Stimulated activated CD8-positive, alpha-beta memory T cell treated with anti-CD3 and anti-CD28 coated beads, Interleukin-4, amount 100 ng/mL, for 1 hour (primary cell): ENCODE measurements at places on chromosomes 6 and 20.

DNA sequence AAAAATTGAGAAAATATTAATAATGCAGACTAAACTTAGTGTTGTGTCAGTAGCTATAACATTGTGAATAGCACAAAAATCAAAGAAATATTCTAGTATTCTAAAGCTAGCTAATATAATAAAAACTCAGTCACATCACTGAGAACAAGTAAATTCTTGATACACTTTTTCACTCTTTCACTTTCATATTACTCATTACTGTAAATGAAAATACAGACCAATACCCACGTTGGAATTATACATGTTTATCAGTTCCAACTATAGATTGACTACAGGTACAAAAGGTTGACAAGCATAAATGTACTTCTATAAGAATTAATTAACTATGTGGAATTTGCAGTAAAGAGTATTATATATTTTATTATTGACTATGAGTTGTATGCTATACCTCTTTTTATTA lies 1043.4 kb upstream of the FLRT3 start:
- no peak for DNase-seq

GRCh38 chr6:37516920-37517405 lies 17.3 kb upstream of the CCDC167 start:
- no peak for DNase-seq

DNA sequence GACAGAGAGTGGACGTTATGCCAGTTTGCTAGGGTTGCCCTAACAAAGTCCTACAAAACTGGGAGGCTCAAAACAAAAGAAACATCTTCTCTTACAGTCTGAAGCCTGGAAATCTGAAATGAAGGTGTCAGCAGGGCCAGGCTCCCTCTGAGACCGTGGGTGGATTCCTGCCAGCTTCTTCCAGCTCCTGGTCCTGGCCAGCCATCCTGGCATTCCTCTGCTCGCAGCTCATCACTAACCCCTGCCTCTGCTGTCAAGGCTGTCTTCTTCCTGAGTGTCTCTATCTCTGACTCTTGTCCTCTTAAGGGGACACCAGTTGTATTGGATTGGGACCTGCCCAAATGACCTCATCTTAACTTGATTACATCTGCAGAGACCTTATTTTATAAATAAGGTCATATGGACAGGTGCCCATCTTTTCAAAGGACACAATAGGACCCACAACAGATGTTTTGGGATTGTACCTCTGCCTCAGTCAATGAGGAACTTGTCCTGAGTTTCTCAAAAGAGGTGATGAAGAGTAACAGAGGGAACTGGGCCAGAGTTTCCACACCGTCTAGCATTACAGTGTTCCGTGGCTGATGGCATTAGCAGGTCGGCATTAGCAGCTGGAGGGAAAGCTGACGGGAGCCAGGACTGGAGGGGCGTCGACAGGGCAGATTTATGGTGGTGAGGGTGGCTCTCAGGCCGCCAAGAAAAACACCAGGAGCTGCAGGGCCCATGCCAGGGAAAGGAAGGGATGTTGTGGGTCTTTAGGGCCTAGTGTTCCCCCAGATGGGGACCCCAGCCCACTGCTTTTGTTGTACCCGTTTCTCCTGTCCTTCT lies 157.3 kb downstream of the TBXT start:
- DNase-seq, result no peak

- DNase-seq, result peak; percentile 35
These were observed 161.8 kb upstream of the SCGN start for GRCh38 chr6:25490018-25490801.

DNA sequence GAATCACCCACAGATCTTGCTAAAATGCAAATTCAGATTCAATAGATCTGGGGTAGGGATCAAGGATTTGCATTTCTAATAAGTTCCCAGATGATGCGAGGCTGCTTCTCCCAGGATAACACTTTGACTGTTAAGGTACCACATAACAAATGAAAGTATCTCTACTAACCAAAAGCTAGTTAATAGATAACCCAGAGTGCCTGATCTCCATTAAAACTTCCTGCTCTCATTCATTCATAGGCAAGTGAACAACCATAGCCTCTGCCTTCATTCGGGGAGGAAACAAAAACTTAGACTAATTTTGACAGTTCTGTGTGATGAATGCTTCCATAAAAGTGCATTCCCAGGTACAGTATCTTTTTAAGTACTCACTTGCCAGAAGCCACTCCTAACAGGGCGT lies 265.6 kb upstream of the BTBD3 start:
- DNase-seq, result no peak

- peak; percentile 45 for DNase-seq
These were observed 47.8 kb upstream of the GATA5 start for GRCh38 chr20:62523473-62524203.

GRCh38 chr6:84973606-84974005 lies 209.2 kb upstream of the TBX18 start:
- no peak for DNase-seq

- no peak for DNase-seq
These were observed 48.4 kb upstream of the TOP1 start for GRCh38 chr20:40980106-40980827.

DNA sequence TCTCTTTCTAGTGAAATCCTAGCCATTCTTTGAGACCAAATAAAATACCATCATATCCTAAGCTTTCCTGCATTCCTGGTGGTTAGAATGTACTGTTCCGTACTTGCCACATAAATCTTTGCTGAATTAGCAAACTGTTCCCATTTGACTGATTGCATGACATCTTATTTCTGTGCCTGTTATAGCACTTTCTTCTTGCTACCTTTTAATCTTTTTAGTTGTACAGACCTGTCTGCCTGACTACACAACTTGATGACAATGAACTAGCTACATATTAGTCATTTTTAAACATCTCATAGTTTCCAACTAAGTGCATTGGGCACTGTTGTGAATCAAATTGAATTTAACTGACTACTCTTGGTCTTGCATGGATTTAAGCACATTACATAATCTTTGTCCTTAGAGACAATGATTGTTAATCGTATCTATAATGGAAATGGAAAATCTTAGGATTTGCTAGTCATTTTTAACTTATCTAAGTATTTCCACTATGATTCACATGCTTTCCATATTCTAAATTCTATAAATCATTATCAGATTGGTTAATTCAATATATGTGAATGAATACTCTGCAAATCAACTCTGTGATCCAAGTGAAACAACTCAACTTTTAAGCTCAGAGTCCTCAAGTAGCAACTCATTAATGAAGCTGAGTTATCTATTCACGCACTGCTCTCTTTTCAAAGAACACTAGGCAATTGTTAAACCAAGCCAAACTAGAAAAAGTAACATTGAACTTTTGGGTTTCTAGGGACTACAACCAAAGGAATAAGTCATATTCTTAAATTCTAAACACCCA lies 109.0 kb downstream of the TNFRSF21 start:
- no peak for DNase-seq

- DNase-seq, result no peak
These were observed 63.1 kb downstream of the ANKRD6 start for GRCh38 chr6:89495961-89496535.

DNA sequence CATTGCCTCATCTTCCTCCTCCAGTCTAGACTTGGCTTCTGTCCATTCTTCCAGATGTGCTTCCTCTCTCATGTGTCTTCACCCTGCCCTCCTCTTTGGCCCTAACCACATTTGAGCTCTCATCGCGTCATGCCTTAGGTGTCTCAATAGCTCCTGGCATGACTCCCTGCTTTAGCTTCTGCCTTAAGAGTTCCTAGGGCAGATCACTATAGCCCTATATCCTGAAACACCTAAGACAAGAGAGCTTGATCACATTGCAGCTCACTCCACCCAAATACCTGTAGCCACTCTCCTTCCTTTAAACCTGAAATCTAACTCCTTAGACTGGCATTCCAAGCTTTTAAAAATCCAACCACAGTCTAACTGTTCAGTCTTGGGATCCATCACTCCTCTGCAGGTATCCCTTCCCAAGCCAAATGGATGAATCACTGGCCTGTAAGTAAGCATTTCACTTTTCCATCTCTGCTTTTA lies 69.0 kb upstream of the STXBP5 start:
- DNase-seq, result no peak

DNA sequence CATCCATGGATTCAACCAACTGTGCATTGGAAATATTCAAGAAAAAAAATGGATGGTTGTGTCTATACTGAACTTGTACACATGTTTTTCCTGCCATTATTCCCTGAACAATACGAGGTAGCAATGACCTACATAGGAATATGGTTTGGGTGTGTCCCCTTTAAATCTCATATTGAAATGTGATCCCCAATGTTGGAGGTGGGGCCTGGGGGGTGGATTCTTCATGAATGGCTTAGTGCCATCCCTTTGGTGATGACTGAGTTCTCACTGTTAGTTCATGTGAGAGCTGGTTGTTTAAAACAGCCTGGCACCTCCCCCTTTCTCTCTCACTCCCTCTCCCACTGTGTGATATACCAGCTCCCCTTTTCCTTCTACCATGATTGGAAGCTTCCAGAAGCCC lies 139.8 kb upstream of the BACH2 start:
- no peak for DNase-seq

- no peak for DNase-seq
These were observed 184.1 kb upstream of the GMDS start for GRCh38 chr6:2429460-2429859.

GRCh38 chr20:14113416-14113815 lies 118.1 kb downstream of the MACROD2 start:
- no peak for DNase-seq

GRCh38 chr6:2855061-2855519 lies 13.4 kb upstream of the SERPINB1 start:
- DNase-seq, result no peak

- DNase-seq, result no peak
These were observed 33.8 kb upstream of the ECI2 start for GRCh38 chr6:4169028-4169789.

GRCh38 chr20:5474646-5475550 lies 158.1 kb upstream of the PROKR2 start:
- DNase-seq, result no peak

GRCh38 chr6:45647341-45648261 lies 269.9 kb upstream of the SUPT3H start:
- no peak for DNase-seq

GRCh38 chr6:16633961-16634360 lies 127.3 kb downstream of the ATXN1 start:
- no peak for DNase-seq

DNA sequence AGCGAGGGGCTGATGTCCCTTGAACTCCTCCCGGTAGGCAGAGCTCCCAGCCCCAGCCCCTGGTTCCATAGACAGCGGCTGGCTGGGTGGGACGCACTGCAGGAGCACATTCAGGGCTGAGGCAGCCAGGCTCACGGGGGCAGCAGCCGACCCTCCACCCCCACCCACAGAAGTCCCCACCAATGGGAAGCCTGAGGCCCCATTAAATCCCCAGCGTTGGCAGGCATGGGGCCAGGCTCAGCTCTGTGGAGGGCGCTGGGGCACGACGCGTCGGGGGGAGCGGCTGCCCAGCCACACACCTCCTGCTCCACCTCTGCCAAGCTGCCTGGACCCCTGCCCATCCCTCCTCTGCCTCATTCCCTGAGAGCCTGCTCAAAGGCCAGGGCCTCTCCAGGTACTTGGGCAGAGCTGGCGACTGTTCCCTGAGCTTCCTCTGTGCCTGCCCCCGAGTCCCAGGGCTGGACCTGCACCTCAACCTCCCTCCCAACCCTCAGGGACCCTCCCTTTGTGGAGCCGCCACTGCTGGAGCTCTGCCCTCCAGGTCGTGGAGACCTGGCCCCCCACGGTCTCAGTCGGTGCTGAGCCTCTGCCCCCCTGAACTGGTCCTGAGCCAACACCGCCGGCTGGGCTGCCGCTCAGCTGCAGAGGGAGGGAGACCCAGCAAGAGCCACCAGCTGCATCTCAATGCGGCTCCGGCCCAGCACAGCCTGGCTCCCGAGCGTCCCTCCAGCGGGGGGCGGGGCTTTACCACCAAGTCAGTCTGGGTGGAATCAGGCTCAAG lies 9.1 kb downstream of the CHRNA4 start:
- DNase-seq, result no peak

GRCh38 chr20:34242879-34243278 lies 1.7 kb downstream of the ASIP start:
- DNase-seq, result no peak

GRCh38 chr6:132490478-132491204 lies 22.3 kb downstream of the STX7 start:
- no peak for DNase-seq

- DNase-seq, result no peak
These were observed 167.1 kb downstream of the PHF3 start for GRCh38 chr6:63802606-63803206.

- no peak for DNase-seq
These were observed 670.9 kb downstream of the QKI start for GRCh38 chr6:164085091-164086075.

- DNase-seq, result no peak
These were observed 3.1 kb upstream of the TLDC2 start for GRCh38 chr20:36872852-36873251.

DNA sequence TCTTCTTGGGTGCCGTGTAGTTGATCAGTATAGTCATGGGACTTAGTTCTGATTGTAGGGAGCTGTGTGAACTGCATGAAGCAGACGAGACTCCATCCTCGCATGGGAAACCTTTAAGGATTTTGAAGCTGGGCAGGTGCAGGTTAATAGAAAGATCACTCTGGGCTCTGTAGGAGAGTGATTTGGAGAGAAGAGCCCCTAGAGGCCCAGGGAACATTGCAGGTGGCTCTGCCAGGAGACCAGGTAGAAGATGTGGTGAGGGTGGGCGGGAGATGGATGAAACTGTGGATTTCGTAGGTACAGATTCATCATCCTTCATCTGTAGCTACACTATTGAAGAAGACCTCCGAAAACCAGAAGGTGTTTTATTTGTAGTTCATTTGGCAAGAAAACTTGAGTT lies 53.3 kb downstream of the UTRN start:
- DNase-seq, result no peak

DNA sequence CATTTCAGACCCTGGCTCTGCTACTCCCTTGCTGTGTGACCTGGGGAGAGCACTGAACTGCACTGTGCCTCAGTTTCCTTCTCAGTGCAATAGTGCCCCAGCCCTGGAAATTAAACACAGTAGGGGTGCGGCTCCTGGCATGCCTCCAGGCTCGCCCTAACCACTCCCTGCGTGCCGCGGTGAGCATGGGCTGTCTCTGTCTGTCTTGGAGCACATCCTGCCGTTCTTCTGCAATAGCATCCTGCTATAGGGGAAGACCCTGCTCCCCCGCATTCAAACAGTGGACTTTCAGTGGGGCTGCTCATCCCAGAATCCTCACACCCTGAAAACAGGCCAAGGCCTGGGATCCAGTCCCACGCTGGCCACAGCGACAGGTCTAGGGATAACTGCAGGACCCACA lies 129.5 kb downstream of the FOXC1 start:
- DNase-seq, result no peak

- peak; percentile 7 for DNase-seq
These were observed 75.4 kb upstream of the ECI2 start for GRCh38 chr6:4210629-4211419.

DNA sequence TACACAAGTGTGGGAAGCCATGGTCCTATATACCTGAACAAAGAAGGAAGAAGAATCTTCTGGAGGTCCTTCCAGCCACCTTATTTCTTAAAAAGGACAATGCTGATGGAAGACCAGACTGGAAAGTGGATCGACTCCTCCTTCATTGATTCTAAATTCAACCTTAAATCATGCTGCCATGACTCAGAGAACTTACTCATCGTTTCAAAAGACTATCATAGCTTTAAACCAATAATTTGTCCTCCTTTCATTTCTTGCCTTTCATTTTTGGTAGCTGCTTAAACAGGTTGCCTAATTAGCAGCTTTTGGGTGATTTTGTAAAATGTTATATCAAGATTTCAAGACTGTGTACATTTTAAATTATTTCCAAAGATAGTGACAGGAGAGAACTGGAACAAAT lies 60.8 kb downstream of the RTN4IP1 start:
- no peak for DNase-seq
